ENCODE measurements at places on chromosomes 13 and 19.

GRCh38 chr19:45094137-45094536 is 1.2 kb downstream of the PPP1R37 start:
- DNase-seq, result no peak

DNA sequence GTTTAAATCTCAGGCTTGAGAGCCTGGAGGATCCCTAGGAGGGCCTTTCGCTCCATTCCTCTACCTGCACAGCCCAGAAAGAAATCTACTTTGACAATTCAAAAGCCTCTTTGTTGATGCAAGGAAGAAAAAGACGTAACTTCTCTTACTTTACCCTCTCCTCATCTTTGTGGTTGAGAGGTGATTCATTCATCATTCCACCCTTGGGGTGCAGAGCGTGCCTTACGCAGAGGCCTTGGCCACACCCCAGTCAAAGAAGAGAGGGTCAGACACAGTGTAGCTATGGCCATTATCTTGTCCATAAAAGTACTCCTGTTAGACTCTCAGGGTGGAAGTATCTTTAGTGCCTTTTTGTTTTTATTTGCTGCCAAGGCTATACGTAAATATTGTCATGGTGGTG is 184.0 kb downstream of the IRS2 start:
- DNase-seq, result no peak

GRCh38 chr13:113843063-113843654 is 20.7 kb downstream of the GAS6 start:
- DNase-seq, result peak; percentile 75

DNA sequence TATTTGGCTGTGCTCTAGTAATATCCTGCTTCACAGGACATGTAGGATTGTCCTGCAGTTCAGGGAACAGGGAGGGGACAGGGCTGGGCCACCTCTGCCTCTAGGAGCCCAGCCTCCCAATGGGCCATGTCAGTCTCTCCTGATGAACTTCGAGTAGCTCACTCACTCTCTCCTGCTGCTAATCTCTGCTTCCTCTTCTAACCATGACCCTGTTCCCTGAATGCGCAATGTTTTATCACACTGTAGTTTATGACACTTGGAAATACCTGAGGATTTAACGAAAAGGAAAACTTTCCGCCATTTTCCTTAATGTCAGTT is 9.2 kb downstream of the PARP4 start:
- DNase-seq, result no peak

DNA sequence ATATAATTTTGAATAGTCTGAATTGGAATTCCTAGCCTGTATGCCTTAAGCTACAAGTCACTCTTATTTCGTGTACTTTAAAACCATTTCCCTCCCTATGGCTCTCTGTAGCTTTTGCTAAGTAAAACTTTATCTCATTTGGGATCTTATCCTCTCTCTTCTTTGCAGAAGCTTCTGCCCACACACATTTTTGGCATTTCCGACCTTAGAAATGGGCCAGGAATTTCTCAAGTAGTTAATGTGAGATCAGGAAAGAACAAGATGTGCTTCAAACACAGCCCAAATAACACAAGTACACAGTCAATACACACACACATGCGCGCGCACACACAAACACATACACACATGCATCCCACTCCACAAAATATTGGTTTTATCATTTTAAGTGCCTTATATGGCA is 931.0 kb upstream of the MIR17HG start:
- DNase-seq, result no peak

Measured in posterior cingulate gyrus (tissue), 11 donors.